Vagina (tissue), 2 donors: ENCODE measurements at places on chromosomes 11 and 22. TPM values are rescaled to one million over a fixed set of nuclear protein-coding genes. Genes with fewer than 3 reads are reported as not detected.
A peak's percentile ranks its signal among the peaks of the same experiment; 100 is the strongest.

- H3K4me1 ChIP-seq, result no peaks in the 10 kb centered on the region
- no peak for DNase-seq
- peak overlapping the region; percentile 17 for H3K4me3 ChIP-seq
These were observed 25.7 kb downstream of the MPPED2 start for GRCh38 chr11:30560206-30561106.

GRCh38 chr11:19218786-19219460 lies 17.1 kb upstream of the CSRP3 start:
- no peak for DNase-seq
- no peaks in the 10 kb centered on the region for H3K27me3 ChIP-seq
- H3K4me1 ChIP-seq, result peaks cover 6% of the 10 kb centered on the region
- H3K36me3 ChIP-seq, result no peaks in the 10 kb centered on the region
- H3K4me3 ChIP-seq, result no peak overlapping the region

DNA sequence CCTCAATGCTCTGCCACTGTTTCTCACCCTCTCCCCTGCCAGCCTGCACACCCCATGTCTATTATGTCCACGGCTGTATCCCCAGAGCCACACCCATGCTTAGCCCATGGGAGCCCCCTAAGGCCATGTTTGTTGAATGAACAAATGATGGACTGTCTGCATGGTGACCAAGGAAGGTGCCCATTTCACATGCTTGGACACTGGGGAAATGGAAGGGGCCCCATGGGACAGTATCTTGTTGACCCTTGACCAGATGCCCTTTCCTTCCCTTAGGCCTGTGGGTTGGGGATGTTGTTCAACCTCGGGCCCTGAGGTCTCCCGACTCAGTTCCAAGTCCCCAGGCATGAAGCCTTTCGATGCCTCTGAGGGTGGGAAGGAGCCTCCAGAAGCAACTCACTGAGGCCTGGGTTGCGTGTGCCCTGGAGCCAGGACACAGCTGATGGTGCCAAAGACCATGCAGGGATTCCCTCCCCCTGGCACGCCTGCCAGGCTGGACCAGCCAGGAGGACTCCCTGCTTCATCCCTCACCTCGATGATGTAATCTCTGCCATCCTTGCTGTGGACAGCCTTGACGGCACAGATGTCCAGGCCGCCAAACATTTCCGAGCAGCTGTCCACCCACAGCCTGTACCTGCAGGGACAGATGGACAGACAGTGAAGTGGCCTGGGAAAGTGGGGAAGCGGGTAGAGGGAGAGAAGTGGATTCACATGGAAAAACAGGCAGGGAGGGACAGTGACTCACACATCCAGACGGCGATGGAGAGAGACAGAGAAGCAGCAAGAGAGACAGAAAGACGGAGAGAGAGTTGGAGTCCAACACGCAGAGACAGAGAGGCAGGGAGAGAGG lies 58.9 kb downstream of the FBXO7 start:
- no peak for DNase-seq
- H3K27me3 ChIP-seq, result no peaks in the 10 kb centered on the region
- no peak overlapping the region for H3K4me3 ChIP-seq

The SLC35C1 gene
- 16.7 TPM for total RNA-seq

DNA sequence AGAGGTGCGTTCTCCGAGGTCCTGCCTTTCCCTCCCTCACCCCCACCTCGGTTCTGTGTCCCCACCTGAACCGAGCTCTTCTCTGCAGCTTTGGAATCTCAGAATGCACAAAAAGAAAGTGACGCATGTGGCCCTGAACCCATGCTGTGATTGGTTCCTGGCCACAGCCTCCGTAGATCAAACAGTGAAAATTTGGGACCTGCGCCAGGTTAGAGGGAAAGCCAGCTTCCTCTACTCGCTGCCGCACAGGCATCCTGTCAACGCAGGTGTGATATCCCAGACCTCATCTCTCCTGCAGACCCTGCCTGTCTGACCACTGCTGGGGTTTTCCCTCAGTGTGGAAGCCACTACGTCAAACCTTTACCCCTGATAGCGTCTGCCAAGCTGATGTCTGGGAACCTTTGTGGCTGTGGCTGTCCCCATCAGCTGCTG lies 13.9 kb downstream of the ACP2 start:
- H3K27ac ChIP-seq, result no peak overlapping the region
- H3K27me3 ChIP-seq, result no peaks in the 10 kb centered on the region
- no peak overlapping the region for H3K4me3 ChIP-seq
- no peak for DNase-seq
- H3K4me1 ChIP-seq, result no peaks in the 10 kb centered on the region

GRCh38 chr11:132447761-132448160 lies 1077.3 kb downstream of the NTM start:
- no peaks in the 10 kb centered on the region for H3K36me3 ChIP-seq
- H3K4me1 ChIP-seq, result no peaks in the 10 kb centered on the region
- no peak for DNase-seq
- H3K27ac ChIP-seq, result no peak overlapping the region
- H3K4me3 ChIP-seq, result no peak overlapping the region

GRCh38 chr11:61650781-61651571 lies 29.2 kb upstream of the DAGLA start:
- no peak overlapping the region for H3K27ac ChIP-seq
- no peaks in the 10 kb centered on the region for H3K4me1 ChIP-seq

The UBQLN3 gene
- total RNA-seq, result not detected

DNA sequence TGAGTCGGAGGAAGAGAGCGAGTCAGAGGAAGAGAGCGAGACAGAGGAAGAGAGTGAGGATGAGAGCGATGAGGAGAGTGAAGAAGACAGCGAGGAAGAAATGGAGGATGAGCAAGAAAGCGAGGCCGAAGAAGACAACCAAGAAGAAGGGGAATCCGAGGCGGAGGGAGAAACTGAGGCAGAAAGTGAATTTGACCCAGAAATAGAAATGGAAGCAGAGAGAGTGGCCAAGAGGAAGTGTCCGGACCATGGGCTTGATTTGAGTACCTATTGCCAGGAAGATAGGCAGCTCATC lies 780 bp downstream of the TRIM44 start:
- H3K27ac ChIP-seq, result peak overlapping the region; percentile 88
- H3K4me3 ChIP-seq, result peak overlapping the region; percentile 77
- no peaks in the 10 kb centered on the region for H3K27me3 ChIP-seq
- H3K4me1 ChIP-seq, result peaks cover 29% of the 10 kb centered on the region
- no peak for DNase-seq
- H3K36me3 ChIP-seq, result no peaks in the 10 kb centered on the region

DNA sequence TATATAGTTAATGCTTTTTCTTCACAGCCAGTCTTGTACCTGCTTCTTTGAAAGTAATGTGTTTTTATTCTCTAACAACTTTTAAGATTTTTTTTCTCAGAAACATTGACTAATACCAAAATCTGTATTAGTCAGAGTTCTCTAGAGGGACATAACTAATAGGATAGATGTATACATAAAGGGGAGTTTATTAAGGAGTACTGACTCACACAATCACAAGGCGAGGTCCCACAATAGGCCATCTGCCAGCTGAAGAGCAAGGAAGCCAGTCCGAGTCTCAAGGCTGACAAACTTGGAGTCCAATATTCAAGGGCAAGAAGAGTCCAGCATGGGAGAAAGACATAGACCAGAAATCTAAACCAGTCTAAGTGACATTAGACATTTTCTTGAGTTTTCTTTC lies 140.0 kb downstream of the RAB38 start:
- DNase-seq, result no peak
- no peak overlapping the region for H3K27ac ChIP-seq
- no peaks in the 10 kb centered on the region for H3K36me3 ChIP-seq

The TYMP gene
- total RNA-seq, result 82.0 TPM

The ART1 gene
- not detected for total RNA-seq

- H3K27ac ChIP-seq, result peak overlapping the region; percentile 84
- H3K36me3 ChIP-seq, result no peaks in the 10 kb centered on the region
- DNase-seq, result no peak
These were observed 889 bp downstream of the PLAAT4 start for GRCh38 chr11:63537293-63538101.

DNA sequence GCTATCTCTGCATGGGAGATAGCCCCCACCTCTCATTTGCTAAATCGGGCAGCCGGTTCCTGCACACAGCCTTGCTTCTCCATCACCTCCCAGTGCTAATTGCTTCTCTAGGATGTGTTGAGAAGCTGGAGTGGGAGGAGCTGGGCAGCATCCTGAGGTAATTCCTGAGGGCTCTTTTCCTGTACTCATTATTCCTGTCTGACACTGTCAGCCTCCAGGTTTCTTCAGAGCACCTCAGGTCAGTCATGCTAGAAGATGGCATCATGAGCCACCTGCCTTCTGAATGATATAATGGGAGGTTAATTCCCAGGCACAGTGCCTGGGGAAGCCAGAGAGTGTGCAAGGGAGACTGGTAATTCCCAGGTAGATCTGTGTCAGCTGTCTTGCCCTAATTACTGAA lies 133.0 kb downstream of the RAB38 start:
- H3K4me1 ChIP-seq, result no peaks in the 10 kb centered on the region
- DNase-seq, result no peak

- H3K4me1 ChIP-seq, result no peaks in the 10 kb centered on the region
- no peak overlapping the region for H3K4me3 ChIP-seq
- H3K27ac ChIP-seq, result no peak overlapping the region
- no peaks in the 10 kb centered on the region for H3K36me3 ChIP-seq
- no peaks in the 10 kb centered on the region for H3K27me3 ChIP-seq
These were observed 423.9 kb downstream of the MN1 start for GRCh38 chr22:27377501-27378295.

DNA sequence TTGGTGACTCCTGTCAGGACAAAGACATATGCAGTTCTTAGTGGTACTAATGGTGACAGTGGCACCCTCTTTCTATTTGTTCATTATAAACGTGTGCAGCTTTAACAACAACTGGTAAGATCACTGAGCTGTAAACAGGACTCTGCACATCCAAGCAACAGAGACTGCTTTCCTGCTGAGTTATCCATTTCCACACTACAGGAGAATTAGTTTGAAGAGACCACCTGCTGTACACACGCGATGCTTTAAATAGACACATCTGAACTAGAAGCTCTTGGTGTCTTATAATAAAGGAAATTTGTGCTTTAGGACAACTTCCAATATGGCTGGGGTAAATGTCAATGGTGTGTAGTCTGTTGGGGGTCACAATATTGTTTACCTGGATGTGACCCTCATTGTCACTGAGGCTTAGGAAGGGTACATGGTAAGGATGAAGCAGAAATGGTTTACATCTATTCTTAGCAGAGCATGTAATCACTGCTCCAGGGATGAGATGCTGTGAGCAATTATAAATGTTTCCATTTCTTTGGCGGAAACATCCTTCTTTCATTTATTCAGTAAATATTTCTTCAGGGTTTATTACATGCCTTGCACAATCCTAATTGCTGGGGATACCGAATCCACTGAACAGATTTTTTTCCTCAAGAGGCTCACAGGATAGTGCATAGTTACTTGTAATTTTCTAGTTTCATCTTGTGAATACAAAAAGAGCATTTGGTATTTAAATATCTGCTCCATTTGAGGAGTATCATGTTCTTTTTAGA lies 354.0 kb upstream of the CCDC90B start:
- no peaks in the 10 kb centered on the region for H3K27me3 ChIP-seq
- no peaks in the 10 kb centered on the region for H3K4me1 ChIP-seq
- H3K27ac ChIP-seq, result peak overlapping the region; percentile 66
- no peak overlapping the region for H3K4me3 ChIP-seq
- DNase-seq, result no peak

GRCh38 chr11:88433536-88434230 lies 96.1 kb upstream of the CTSC start:
- no peak for DNase-seq
- H3K4me3 ChIP-seq, result no peak overlapping the region
- no peaks in the 10 kb centered on the region for H3K4me1 ChIP-seq
- no peaks in the 10 kb centered on the region for H3K36me3 ChIP-seq
- H3K27ac ChIP-seq, result no peak overlapping the region

- H3K27me3 ChIP-seq, result no peaks in the 10 kb centered on the region
- no peaks in the 10 kb centered on the region for H3K36me3 ChIP-seq
- no peak overlapping the region for H3K27ac ChIP-seq
- no peaks in the 10 kb centered on the region for H3K4me1 ChIP-seq
- H3K4me3 ChIP-seq, result no peak overlapping the region
These were observed 34.0 kb downstream of the TTC17 start for GRCh38 chr11:43392713-43393112.

- no peaks in the 10 kb centered on the region for H3K27me3 ChIP-seq
- no peak overlapping the region for H3K4me3 ChIP-seq
- no peaks in the 10 kb centered on the region for H3K36me3 ChIP-seq
- no peak for DNase-seq
- H3K27ac ChIP-seq, result no peak overlapping the region
These were observed 457 bp downstream of the SSTR3 start for GRCh38 chr22:37211866-37212173.

The OR1S2 gene
- total RNA-seq, result not detected

DNA sequence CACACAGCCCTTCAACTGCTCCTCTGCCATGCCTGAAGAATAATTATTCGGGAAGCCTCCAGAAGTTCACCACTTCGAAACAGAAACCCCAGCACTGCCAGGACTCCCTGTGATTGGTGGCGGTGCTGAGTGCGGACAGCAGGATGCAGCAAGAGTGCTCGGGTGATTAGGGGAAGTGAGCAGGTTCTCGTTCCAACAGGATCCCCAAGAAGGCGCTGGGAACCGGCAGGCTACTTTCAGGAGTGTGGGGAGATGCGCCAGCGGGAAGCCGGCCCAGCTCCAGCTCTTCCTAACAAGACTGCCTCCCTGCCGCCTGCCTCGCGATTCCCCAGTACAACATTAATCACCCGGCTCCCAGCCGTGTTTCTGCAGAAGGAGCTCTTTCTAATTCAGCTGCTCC lies 630.2 kb downstream of the BRD1 start:
- no peak for DNase-seq
- H3K36me3 ChIP-seq, result no peaks in the 10 kb centered on the region
- H3K4me3 ChIP-seq, result no peak overlapping the region
- H3K27me3 ChIP-seq, result no peaks in the 10 kb centered on the region

DNA sequence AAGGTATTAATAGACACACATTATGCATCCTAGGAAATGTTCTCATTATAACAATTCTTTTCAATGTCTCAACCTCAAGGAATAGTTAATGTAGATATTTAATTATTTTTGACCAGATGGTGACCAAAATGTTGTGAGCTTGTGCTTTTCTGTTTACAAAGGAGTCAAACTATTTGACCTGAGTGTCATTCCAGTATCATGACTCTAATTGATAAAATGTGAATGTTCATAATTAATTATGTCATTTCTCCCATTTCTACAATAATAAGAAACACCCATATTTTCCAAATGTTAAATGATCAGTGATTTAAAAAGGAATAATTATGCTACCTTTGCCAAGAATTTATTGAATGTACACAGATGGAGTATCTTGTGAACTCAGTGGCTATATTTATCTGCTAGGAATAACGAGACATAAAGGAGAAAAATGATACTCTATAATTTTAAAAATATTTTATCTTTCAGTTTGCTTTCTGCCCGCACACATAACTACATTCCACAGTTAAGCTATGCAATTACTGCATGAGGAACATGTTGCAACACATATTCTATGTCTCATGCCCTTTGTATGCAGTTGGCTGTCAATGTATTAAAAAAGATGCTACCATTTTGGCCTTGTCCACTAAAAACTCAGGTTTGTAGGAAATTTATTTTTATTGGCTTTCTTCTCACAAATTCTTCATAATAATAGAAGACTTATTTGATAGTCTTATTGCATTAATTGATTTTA lies 376.7 kb upstream of the CCDC179 start:
- no peak for DNase-seq
- no peaks in the 10 kb centered on the region for H3K36me3 ChIP-seq
- no peaks in the 10 kb centered on the region for H3K27me3 ChIP-seq
- no peak overlapping the region for H3K4me3 ChIP-seq
- H3K4me1 ChIP-seq, result no peaks in the 10 kb centered on the region
- no peak overlapping the region for H3K27ac ChIP-seq

- no peak for DNase-seq
- no peak overlapping the region for H3K4me3 ChIP-seq
- H3K27me3 ChIP-seq, result no peaks in the 10 kb centered on the region
- no peaks in the 10 kb centered on the region for H3K4me1 ChIP-seq
- no peaks in the 10 kb centered on the region for H3K36me3 ChIP-seq
- H3K27ac ChIP-seq, result no peak overlapping the region
These were observed 201.2 kb upstream of the E2F8 start for GRCh38 chr11:19441752-19442553.
